ENCODE measurements at places on chromosomes 2 and 18.

DNA sequence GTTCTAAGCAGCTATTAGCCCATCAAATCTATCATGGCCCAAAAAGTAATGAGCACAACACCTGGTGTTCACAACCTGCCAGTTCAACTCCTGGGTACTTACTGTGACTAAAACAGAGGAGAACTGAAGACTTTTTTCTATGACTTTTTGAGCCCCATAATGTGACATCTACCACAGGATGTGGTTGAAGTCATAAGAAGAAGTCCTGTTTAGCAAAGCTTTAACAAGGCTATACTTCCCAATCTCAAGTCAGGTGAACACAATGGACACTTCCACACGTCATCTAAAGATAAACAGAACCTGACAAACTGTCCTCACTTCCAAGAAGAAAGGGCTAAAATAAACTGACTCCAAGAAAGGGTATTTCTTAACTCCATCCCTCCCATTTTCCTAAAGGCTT is 138.8 kb downstream of the ATAD2B start:
- no peak for DNase-seq

DNA sequence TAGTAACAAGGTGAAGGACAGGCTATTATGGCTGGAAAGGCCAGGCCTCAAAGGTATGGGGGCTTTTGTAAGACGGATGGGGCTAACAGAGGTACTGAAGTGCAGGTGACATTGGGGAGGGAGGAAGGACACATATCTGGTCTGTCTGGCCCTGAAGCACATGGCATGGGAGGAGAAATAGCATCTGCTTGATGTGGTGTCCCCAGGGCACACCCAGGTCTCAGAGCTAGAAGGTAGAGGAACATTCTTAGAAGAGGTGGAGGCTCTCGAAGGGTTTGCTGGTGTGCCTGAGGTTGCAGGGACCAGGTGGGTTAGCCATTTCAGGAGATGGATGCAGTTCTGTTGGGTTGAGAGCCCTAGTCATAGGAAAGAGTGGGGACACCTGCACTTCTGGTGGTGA is 9.5 kb downstream of the RALB start:
- no peak for DNase-seq

GRCh38 chr18:80046961-80047541 is 12.8 kb downstream of the RBFA start:
- DNase-seq: no peak

DNA sequence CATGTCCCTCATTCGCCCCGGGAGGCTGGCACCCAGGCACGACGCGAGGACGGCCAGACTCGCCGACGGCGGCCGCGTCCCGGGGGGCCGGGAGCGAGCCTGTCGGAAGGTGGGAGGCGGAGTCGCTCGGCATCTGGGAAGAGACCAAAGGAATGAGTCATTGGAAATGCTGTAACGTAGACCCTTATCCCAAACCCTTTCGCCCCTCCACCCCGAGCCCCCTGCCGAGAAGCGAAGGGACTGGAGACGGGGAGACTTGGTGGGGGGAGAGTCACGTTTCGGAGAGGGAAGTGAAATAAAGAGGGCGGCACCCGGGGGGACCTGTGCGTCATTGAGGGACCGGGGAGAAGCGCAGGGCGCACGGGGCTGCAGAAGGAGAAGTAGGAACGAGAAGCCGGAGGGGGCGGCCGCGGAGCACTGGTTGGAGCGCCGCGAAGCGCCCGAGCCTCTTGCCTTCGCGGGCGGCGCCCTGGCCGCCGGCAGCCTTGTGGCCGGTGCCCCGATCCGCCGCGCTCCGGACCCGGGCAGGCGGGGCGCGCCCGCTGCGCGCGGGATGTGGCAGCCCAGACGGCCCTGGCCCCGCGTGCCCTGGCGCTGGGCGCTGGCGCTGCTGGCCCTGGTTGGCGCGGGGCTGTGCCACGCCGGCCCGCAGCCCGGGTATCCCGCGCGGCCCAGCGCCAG is at the start of gene EMILIN2:
TSS of gene EMILIN2 (plus strand) at position 371 of the 681 bp plus-strand sequence. CDS start at position 554, 183 bp downstream.
- DNase-seq: no peak

- DNase-seq: no peak
Measured at GRCh38 chr2:100059638-100060037, 82.8 kb downstream of the AFF3 start.
